ENCODE measurements at places on chromosomes 5 and 9.
A peak's percentile ranks its signal among the peaks of the same experiment; 100 is the strongest.

GRCh38 chr9:129887334-129888292, 52.4 kb downstream of the USP20 start:
- DNase-seq: no peak

- DNase-seq: no peak
Observed at GRCh38 chr5:11904265-11904906, at the start of gene CTNND2. Gene CTNND2, minus strand, starts transcription at chr5:11904446. Its CDS starts 593 bp downstream, at chr5:11903853.

- DNase-seq: no peak
Observed at GRCh38 chr9:113614843-113615648, 151.5 kb downstream of the RGS3 start.

- no peak for DNase-seq
Observed at GRCh38 chr5:176901260-176902101, 2.3 kb upstream of the HK3 start.

DNA sequence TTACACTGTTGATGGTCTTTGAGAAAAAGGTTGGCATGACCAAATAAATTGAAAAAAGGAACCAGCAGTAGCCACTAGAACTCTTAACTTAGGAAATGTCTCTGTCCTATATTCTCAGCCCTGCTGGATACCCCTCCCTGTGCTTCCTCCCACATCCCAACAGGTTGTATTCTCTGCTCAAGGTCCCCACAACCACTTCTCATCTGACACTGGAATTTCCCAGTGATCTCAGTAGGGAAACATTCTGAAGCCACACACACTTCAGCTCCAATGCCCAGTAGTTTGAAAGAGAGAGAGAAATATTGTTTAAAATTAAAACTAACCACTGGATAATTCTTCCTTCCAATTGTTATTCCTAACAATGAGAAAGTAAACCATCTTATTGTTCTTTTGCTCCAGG, 30.0 kb upstream of the NREP start:
- DNase-seq: no peak

DNA sequence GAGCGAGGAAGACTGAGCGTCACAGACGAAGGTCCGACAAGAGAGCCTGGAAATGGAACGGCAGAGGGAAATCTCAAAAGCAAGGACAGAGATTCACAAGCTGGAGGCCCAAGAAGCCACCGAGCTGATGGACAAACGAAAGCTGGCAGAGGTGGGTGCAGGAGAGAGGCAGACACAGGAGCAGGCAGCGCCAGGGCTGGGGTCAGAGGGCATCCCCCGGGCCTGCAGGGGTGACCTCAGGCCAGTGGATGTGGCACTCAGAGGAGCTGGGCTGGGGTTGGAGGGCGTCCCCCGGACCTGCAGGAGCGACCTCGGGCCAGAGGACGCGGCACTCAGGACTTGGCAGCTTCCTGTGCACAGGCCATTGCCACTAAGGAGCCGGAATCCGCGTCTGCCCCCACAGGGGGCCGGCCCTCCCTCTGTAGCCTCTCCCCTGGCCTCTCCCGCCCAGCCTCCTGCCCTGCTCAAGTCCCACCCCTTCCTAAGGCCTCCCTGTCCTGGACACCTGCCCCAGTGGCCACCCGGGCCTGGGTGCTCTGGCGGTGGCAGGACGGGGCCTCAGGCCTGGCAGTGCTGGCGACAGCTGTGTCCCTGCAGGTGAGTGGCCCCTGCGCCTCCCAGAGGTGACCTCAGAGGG, 40.4 kb downstream of the EXD3 start:
- DNase-seq: no peak

- DNase-seq: no peak
Observed at GRCh38 chr5:38651806-38652205, 95.4 kb upstream of the LIFR start.

DNA sequence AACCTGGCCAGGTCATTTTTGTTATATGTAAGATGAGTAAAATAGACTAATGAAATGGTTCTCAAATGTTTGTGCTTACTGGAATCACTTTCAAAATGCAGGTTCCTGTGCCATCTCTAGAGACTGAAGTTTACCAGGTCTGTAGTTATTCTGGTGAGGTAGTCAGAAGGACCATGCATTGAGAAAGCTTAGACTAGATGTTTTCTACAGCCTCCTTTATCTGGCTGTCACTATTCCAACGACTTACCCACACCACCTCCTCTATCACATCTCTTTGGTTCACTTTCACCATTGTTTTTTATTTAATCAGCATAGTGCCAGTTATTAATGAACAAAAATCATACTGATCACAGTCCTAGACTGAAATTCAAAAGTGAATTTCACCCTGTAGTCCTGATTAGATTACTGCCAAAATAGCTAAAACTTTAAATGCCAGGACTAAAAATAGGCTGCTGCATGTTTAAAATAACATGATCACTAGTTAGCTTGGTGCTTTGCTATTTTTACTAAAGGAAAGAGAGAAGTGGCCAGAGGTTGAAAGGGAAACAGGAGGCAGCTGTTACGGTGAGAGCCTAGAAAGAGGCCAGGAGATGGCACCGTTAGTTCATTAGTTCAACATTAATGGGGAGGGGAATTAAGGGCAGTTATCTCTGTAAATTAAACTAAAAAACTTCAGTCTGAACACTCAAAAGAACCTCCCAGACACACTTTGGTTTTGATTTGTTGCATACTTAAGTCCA, 13.9 kb upstream of the FNIP1 start:
- no peak for DNase-seq

GRCh38 chr5:43332401-43332800, 19.2 kb upstream of the HMGCS1 start:
- DNase-seq: no peak

DNA sequence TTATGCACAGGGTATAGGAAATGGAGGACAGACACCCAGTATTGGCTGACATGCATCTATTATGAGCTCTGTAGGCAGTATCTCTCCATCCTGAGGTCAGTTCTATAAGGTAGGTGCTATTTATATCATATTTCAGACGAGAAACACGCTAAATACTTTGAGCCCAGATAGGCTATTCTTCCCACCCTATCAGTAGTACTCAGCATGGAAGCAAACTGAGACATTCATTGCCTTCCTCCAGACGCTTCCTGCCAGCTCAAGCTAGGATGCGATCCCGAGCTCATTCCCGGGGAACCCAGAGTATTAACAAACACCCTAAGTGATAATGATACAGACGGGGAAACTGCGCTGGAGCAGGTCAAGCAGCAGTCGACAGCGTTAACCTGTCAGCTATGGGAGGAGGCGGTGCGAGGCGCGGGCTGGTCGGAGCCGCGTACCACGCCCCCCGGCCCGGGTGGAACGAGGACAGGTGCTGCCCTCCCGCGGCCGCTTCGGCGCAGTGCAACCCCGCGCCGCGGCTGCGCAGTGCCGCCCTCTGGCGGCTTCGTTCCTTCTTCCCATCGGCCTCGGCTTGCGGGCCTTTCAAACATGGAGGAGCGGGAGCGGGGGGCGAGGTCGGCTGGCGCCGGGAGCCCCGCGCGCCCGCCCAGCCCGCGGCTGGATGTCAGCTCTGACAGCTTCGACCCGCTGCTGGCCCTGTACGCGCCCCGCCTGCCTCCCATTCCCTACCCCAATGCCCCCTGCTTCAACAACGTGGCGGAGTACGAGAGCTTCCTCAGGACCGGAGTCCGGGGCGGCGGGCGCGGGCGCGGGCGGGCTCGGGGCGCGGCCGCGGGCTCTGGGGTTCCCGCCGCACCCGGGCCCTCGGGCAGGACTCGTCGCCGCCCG, at the start of gene LSM11:
LSM11 (plus strand) TSS at position 550 of the 888 bp plus-strand sequence; CDS start at position 589, 39 bp downstream.
- DNase-seq: peak; percentile 81

DNA sequence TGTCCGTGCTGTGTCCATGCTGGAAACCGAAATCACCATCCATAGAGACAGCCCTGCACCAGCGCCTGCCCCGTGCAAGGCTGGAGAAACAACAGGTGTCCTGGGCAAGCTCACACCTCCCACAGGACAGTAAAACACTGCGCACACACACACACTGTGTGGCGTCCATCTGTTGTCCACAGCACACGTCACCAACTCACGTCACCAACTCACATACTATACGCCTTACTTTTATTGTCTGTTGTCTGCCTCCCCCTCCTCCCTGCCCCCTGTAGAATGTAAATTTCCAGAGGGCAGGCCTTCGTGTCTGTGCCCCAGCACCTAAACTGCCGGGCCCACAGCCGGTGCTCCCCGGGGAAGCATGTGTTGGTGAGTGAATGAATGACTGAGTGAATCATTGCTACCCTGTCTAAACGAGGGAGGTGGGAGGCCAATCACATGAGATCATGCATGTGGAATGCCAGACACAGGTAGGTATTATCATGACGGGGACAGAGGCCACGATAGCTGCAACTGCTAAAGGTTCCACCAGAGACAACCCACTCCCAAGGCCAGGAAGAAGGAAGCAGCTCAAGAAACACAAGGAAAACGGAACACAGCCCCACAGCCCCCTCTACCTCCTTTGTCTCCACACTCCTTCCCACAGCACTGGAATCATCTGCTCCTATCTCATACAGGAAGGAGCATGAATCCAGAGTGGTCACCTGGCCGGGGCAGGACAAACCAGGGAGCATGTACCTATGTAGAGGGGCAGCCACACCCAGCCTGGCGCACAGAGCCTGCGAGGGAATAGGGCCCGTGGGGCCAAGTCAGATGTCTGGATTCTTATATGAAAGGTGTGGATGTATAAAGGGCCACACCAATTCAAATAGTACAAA, 41.9 kb downstream of the STK10 start:
- no peak for DNase-seq

Data from stimulated activated CD8-positive, alpha-beta memory T cell treated with anti-CD3 and anti-CD28 coated beads, Interleukin-15, amount 100 ng/mL, for 1 hour (primary cell).